ENCODE measurements at places on chromosomes 1 and 21.

- no peak for DNase-seq
Measured at GRCh38 chr1:33984906-33985565, 121.2 kb downstream of the HMGB4 start.

DNA sequence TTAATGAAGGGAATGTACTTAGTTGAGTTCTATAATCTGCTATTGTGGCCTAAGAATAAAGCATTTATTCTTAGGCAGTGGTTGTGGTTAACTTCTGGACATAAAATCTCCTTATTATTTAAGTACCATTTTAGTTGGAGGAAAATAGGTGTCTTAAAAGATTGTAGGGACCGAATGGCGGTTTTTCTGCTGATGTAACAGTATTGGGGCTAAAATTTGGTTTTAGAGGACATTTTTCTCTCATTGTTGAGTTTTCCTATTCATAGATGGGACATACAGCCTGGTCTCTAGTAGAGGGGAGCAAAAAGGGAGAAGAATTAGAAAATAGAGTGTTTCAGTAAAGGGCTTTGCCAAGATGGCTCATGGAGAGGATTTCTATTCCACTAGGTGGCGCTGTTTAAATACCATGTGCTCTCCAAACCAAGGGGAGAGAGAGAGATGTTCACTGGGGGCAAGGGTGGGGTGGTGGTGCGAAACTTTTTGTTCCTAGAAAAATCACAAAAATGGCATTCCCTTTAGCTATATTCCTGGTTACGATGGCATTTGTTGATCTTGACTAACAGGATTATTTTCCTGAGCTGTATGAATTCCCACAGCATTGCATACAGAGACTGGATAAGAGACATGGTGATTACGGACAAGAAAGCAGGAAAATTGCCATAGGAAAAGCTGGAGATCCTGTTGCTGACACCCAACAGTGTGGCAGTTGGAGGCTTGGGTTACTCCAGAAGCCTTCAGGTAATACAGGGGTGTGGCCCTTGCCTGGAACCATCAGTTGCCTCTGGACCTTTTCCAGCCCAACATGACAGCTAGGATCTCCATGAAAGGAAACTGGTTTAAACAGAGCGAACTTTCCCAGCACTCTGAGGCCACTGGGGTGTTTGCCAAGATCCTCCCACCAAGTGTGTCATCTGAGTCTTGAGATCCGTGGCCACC lies 18.2 kb upstream of the FCGR2A start:
- DNase-seq, result no peak

DNA sequence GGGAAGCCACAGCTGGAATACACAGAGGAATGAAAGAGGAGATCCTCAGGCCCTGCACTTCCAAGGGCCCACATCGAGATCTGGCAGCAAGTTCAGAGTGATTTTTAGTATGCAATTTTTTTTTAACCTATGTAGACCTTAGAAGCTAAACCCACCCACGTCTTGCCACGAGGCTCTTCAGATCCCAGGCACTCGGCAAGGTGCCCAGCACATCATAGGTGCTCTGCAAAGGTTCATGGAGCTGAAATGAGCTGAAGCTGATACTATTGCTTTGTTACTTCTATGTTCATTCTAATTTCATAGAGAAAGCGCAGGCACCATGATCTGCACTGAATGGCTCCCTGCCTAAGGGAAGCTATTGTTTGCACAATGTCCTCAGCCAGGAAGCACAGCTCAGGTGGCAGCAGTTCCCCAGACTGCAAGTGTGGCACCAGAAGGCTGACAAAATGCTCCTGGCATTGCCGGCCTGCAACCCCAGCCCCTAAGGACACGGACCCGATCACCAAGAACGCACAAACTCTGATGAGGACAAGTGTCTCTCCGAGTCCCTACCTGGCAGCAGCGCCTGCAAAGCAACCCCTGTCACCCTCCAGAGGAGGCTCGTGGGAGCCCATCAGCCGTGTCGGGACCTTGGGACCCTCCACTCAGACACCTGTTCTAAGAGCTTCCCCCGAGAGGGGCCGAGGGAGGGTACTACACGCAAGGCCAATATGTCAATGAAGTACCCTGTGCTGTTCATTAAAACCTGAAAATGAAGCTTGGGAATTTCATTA lies 264.2 kb downstream of the NPHP4 start:
- no peak for DNase-seq

GRCh38 chr1:31691951-31692350 lies 11.9 kb downstream of the COL16A1 start:
- no peak for DNase-seq

GRCh38 chr1:220711056-220711809 lies 21.1 kb downstream of the C1orf115 start:
- DNase-seq, result no peak
